Mesothelial cell of epicardium (in vitro differentiated cells): ENCODE measurements at places on chromosomes 5 and 9.

DNA sequence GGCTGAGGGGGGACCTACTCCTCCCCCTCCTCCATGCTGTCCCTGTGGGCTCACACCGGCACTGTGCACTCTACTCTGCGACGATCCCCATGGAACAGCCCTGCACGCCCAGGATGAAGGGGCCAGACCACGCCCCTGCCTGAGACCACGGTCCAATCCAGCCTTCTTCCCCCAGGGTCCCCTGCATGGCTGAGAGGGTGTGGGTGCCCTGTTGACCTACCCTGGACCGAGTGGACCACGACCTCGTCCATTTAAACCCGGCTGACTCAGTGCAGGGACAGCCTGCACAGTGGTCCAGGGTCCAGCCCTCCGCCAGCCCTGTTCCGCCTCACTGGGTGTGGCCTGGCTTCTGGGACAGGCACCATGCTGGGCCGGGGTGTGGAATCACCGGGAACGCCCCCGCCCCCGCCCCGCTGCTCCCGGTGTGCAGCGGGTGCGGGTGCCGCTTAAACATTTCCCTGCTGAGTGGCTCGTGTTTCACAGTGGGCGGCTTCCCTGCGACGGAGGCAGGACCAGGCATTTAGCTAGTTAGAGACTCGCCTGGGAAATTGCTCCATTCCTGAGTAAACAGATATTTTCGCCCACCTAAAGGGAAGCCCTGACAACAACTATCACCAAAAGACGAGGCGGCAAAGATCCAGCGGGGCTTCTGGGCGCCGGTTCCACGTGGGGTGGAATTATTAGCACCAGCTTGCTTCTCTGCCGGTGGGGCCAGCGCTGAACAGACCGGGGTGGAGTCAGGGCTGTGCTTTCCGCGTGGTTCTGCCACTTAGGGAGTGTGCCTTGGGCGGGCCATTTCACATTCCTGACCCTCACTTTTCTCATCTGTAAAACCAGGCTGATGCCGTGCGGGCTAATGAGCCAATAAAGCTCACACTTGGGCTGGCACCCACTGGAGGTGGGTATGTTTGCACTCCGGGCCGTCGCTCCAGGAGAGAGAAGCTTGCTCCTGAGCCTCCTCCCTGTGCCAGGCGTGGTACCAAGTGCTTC is 22.6 kb downstream of the DBH start:
- DNase-seq, result peak; percentile 51

DNA sequence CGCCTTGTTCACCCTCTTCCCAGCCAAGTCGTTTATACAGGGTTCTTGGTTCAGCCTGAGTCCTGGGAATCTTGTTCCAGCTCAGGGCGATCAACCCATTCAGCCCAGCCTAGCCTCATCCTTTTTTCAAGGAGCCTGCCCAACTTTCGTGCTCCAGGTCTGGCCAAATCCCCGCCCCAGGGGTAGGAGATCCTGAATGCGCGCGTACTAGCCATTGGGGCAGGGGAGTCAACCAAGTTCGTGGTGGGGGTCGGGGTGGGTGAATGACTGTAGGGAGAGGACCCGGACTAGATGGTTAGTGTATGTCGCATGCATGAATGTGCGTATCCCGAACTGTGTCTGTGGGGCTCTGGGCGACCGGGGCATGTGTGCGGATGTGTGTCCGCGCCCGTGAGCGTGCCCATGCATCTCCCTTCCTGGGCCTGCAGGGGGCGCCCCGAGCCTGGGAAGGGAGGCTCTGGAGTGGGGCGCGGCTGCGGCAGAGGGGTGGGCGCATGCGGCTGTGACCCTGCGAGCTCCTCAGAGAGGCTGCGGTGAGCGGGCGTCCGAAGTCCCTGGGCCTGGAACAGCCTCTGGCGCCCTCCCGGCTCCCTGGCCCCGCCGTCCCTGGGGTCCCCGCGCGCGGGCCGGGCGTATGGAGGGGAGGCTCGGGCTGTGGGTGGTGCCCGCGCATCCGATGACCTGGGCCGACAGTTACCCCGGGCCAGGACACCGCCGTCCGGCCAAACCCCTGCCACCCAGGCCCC is 8.7 kb downstream of the CCL21 start:
- DNase-seq, result peak; percentile 68

DNA sequence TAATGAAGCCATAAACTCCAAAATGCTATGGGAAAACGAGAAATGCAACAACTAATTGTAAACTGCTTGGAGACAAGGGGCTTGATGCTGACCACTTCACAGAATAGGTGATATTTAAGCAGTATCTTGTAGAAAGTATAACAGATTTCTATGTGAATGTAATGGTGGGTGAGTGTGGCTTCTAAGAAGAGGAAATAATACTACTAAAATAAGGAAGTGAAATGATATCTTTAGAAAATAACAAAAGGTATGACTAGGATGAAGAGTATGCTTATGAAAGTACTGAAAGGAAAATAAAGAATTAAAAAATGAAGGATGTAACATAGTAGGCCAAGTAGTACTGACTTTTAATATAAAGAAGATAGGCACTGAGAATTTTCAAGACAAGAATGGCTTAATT is 94.2 kb downstream of the AGTPBP1 start:
- no peak for DNase-seq

DNA sequence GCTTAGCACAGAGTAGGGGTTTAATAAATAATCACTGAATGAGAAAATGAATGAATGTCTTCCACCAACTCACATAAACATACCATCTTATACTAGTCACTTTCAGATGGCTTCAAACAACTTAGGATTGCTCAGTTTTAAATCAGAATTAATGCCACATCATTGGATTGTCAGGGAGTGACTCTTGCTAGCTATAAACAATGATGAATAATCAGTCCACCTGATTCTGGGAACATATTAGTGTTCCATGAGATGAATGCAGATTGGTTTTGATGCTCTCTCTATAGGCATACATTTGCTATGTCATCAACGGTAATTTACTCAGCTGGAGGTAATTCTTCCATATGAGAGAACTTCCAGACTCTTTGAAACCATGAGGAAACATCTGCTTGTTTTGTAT is 97.4 kb downstream of the CDH9 start:
- no peak for DNase-seq

GRCh38 chr5:143194713-143195112 is 208.8 kb downstream of the NR3C1 start:
- DNase-seq, result no peak

DNA sequence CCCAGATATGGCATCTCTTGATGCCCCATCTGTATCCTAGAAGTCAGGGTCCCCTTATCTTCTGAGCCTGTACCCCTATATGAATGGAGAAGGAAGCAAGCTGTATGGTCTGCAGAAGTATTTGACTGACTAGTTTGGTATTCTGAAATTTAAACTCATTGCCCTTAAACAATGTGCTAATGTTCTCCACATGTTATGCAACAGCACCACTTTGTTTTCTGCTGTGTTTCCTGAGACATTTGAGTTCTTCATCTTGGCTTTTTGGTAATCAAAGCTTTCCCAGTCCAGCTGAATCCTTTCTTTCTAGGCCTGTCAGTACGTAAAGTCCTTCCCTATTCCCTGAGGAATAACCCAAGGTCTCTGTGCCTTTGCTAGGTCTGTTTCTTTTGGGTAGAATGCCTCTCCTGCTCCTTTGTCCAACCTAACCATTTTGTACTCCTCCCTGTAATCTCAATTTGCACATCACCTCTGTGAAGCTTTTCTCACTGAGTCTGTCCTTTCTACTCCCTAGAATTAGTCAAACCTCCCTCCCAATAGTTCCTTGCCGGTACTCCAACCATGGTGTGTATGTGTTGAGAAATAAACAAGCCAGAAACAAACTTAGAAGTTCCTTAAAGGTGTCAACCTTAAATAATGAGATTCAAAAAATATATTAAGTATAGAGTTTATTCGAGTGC is 72.1 kb upstream of the HSPB3 start:
- no peak for DNase-seq

DNA sequence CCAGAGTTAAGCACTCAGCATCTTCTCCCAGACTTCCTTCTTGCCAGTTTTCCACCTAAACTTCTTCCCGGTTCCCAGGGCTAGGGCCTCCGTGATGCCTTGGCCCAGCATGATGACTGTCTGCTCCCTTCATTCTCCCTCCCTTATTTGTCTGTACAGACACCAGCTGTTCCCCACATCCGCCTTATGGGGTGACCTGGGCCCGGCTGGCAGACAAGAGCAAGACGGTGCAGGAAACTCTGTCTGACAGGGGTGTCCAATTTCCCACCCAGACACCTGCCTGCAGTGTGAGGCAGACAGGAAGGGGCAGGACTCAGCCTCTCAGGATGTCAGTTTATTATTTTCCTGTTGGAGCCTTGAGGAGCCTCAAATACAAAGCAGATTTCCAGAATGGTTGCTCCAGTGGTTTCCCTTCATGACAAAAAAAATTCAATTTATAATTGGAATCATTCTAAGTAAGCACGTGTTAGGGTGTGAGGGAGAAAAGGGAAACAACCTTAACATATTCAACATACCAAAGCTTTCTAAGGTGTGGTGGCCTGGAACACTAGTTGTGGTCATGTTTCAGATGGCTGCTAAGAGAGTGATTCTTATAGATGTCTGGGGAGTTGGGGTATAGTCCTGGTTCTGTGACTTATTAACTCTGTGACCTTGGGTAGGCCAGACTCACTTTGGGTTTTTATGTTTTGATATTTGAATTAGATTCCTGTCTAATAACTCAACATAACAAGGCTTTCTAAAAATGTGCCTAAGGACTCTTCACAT is 234.5 kb downstream of the PAPPA start:
- no peak for DNase-seq

GRCh38 chr5:154898210-154898609 is 39.8 kb downstream of the CNOT8 start:
- no peak for DNase-seq

- no peak for DNase-seq
These were observed 698 bp upstream of the SEC24A start for GRCh38 chr5:134647750-134648424.

- no peak for DNase-seq
These were observed 30.2 kb downstream of the FOXI1 start for GRCh38 chr5:170135796-170136490.

DNA sequence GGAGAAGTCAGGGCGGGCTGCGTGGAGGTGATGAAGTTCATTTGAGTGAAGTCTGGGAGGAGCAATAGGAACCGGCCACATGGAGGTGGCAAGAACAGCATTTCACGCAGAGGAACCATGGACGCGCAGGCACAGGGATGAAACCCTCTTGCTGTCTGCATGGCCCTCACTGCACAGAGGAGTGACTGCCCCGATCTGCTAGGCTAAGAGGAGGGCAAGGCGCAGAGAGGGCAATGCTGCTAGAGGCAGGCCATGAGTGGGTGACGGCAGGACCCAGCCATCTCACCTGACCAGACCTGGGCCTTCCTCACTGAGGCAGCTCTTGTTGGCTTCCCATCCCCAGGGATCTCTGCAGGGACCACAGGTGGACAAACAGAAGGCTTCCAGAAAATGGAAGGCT is 90.3 kb downstream of the BARX1 start:
- DNase-seq, result no peak

GRCh38 chr9:110606179-110606790 is 26.7 kb upstream of the SVEP1 start:
- no peak for DNase-seq

- no peak for DNase-seq
These were observed 55.5 kb upstream of the ZNF354A start for GRCh38 chr5:178785999-178786398.

DNA sequence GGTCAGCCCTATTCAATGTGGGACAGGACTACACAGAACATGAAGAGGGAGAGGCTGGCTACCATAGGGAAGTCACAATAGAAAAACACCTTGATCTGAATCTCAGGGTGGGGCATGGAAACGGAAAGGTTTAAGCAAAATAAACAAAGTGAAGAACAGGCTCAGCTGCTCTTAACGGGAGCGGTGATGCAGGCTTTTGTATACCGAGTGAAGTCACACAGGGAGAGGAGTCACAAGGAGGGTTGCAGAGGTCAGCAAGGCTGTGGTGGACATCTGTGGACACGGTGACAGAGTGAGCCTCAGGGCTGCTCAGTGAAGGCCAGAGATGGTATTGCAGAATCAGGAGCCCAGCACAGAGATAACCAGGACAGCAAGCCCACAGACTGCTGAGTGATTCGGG is 30.6 kb upstream of the SEMA4D start:
- no peak for DNase-seq

DNA sequence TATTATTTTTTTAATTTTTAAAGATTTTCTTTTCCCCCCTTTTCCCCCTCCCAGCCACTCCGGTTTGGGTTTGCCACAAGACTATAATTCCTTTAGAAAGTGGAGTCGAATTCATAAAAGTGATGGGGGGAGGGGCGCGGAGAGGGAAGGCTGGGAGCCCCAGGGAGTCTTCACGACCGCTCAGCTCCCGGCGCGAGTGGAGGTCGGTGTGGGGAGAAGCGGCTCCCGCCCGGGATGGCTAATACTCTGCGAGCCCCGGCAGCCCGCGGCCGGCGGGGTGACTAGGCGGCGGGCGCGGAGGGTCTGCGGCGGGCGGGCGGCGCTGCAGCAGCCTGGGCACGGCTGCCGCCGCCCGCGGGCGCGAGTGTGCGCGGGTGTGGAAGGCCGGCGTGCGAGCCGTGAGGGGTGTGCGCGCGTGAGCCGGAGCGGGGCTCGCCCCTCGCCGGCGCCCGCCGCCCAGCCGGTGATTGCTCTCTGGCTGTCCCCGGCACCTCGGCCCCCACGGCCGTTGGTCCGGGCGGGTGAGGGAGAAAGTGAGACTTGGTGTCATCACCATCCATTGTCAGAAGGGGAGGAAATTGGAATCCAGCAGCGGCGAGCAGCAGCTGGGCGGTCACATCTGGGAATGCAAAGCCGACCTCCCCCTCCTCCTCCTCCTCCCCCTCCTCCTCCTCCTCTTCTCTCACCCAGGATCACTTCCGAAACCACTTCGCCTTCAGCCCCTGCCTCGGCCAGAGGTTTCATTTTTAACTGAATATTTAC is at the start of gene PARP8:
Gene PARP8 (plus strand): TSS at position 377 of the 762 bp plus-strand sequence. CDS start 459 bp downstream, outside the sequence.
- peak; percentile 25 for DNase-seq

GRCh38 chr5:5584236-5584745 is 161.8 kb downstream of the ICE1 start:
- DNase-seq, result no peak

- no peak for DNase-seq
These were observed 789 bp downstream of the ACER2 start for GRCh38 chr9:19409401-19410194.

DNA sequence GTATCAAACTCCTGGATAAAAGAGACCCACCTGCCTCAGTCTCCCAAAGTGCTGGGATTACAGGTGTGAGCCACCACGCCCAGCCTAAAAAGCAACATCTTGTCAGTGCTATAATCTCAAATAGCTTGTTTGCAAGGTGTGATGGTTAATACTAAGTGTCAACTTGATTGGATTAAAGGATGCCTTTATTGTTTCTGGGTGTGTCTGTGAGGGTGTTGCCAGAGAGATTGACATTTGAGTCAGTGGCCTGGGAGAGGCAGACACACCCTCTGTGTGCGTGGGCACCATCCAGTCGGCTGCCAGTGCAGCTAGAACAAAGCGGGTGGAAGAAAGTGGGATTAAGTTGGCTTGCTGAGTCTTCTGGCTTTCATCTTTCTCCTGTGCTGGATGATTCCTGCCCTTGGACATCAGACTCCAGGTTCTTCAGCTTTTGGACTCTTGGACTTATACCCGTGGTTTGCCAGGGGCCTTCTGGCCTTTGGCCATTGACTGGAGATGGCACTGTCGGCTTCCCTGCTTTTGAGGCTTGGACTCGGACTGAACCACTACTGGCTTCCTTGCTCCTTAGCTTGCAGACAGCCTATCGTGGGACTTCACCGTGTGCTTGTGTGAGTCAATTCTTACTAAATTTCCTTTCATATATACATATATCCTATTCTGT is 28.1 kb downstream of the TARS1 start:
- no peak for DNase-seq
